ENCODE measurements at places on chromosomes 7 and 10. TPM values are rescaled to one million over a fixed set of nuclear protein-coding genes. Genes with fewer than 3 reads are reported as not detected.

CLCN1 gene
- 1.1 TPM for total RNA-seq

DNA sequence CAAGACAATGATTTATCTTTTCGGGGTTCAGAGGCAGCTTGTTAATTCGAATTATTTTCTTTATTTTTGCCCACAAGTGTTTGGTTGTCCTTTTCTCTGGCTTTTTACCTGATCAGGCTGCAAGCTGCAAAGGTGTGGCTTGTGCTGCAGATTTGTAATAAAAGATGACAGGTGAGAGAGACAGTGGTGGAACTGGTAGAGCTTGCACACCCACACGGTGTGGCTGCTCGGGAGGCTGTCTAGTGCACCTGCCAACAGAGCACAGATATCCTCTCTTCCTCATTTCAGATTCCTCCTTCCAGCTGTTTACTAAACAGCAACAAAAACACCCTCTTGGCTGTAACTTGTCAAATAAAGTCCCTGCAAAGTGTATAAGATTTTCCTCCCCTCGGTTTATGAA lies 9.2 kb downstream of the GJD4 start:
- no peak for DNase-seq
- H3K4me1 ChIP-seq: no peaks in the 10 kb centered on the region
- no peaks in the 10 kb centered on the region for H3K36me3 ChIP-seq
- no peak overlapping the region for H3K4me3 ChIP-seq

- no peaks in the 10 kb centered on the region for H3K27me3 ChIP-seq
- H3K36me3 ChIP-seq: no peaks in the 10 kb centered on the region
- peaks cover 48% of the 10 kb centered on the region for H3K4me1 ChIP-seq
- H3K27ac ChIP-seq: no peak overlapping the region
- H3K4me3 ChIP-seq: no peak overlapping the region
- no peak for DNase-seq
Observed at GRCh38 chr7:2521952-2522591, 2.5 kb downstream of the LFNG start.

DENND2A gene
- total RNA-seq: 4.1 TPM

DNA sequence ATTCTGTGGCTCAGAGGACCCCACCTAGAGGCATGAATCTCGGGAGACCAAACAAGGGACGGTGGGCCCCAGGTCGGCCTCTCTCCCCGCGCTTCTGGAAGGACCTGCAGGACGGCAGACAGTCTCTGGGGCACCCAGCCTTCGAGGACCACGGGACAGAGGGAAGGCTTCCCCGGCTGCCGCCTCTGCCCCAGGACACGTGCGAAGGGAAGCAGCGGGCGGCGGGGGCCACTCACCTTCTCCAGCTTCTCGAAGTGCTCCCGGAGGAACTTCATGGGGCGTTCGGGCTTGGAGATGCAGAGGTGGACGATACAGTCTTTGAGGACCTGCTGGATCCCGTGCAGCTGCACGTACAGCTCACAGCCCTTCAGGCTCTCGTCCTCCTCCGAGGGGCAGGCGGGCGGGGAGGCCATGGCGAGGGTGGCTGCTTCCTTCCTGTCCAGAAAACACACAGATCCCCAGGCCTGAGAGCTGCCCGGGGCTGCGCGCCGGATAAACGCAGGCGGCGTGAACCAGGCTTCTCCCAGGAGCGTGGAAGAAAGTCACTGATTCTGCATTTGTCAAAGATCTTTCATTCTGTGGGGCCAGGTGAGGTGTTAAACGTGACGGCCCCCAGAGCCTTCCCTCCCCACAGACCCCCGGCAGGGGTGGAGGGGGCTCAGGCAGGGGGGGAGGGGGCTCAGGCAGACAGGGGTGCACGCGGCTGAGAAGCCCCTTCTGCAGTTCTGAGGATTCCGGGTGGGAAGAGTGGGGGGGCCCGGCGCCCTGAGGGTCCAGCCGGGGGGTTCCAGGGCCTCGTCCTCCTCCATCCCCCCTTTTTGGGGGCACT lies 15.2 kb upstream of the DNAAF5 start:
- no peak overlapping the region for H3K27ac ChIP-seq
- peak overlapping the region; percentile 65 for H3K4me3 ChIP-seq
- no peaks in the 10 kb centered on the region for H3K36me3 ChIP-seq
- H3K27me3 ChIP-seq: no peaks in the 10 kb centered on the region
- H3K4me1 ChIP-seq: peaks cover 8% of the 10 kb centered on the region

DNAH11 gene
- total RNA-seq: 19.3 TPM

DNA sequence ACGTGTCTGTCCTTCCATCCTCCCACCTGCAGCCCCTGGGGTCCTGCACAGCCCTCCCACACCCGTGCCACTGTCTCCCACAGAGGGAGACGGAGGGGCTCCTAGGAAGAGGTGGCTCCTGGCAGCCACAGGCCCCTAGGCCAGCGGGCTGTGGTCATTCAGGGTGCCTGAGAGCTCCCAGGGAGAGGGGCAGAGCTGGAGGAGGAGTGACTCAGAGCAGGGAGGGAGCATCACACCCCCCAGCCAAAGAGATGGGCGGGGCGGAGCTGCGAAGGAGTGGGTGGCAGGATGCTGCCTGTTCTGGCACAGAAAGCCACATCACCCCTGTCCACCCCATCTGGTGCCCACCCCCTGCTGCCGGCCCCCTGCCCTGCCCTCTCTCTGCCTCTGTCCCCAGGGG lies 50.5 kb downstream of the STK32C start:
- H3K36me3 ChIP-seq: no peaks in the 10 kb centered on the region
- H3K27me3 ChIP-seq: no peaks in the 10 kb centered on the region
- H3K4me3 ChIP-seq: no peak overlapping the region
- no peak overlapping the region for H3K27ac ChIP-seq
- DNase-seq: no peak
- no peaks in the 10 kb centered on the region for H3K4me1 ChIP-seq

DNA sequence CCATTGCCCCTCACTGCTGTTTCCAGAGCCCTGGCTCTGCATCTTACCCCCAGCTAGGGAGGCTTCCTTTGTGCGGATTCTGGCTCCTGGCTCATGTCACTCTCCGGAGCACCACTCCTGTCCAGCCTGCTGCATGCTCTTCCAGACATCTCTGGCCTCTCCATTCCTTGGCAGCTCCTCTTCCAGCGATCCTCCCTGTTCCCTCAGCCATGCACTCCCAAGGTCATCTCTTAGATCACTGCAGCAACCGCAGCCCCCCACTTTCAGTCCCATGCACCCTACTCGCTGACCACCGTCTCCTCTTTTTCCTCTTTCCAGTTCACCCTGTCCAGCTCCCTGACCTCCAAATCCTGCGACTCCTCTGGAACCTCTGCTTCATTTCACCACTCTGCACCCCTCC lies 6.9 kb upstream of the SMARCD3 start:
- no peaks in the 10 kb centered on the region for H3K36me3 ChIP-seq
- no peak overlapping the region for H3K4me3 ChIP-seq

DNA sequence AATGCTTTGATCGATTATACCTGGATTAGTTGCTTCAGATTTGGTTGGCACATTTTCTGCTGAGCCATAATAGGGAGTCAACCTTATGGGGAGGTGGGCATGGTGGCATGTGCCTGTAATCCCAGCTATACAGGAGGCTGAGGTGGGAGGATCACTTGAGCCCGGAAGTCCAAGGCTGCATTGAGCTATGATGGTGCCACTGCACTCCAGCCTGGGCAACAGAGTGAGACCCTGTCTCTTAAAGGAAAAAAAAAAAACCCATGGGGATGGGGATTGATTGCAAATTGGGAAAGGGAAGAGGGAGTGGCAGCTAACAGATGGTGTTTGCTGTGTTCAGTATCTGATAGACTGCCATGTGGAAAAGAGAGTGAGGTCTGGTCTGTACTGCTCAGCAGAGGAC lies 11.1 kb downstream of the STK17A start:
- H3K4me1 ChIP-seq: no peaks in the 10 kb centered on the region
- H3K36me3 ChIP-seq: no peaks in the 10 kb centered on the region
- H3K27me3 ChIP-seq: no peaks in the 10 kb centered on the region
- H3K27ac ChIP-seq: no peak overlapping the region
- no peak for DNase-seq

DNA sequence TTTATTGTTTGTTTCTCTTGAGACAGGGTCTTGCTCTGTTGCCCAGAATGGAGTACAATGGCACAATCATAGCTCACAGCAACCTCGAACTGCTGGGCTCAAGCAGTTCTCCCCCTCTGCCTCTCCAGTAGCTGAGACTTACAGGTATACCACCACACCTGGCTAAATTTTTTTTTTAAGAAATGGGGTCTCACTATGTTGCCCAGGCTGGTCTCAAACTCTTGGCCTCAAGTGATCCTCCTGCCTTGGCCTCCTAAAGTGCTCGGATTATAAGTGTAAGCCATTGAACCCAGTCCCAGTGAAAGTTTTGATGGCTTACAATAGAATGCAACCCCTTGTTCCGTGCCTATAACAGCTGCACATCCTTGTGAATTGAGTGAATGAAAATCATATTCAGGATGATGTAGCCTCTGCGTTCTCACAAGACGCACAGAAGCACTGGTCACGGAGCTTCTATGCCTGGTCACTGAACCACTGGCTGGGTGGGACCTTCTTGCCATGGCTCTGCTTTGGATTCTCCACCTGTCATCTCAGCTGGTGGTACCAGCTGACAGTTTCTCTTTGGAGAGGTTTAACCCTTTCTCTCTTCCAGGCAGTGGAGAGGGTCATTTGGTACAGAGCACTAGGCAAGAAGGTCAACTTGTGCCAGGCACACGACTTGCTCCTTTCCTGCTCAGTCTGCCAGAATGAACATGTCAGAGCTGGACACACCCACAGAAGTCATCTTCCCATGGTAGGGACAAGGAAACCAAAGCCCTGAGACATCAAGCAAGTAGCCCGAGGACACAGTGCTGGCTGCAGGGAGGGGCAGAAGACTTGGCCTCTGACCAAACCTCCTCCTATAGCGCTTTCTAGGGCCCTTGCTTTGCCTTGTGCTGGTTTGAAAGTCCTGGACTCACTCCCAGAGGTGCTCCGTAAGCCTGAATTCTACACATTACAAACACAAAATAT lies 89.6 kb downstream of the ATXN7L1 start:
- no peaks in the 10 kb centered on the region for H3K4me1 ChIP-seq
- no peak overlapping the region for H3K4me3 ChIP-seq
- no peak overlapping the region for H3K27ac ChIP-seq
- no peaks in the 10 kb centered on the region for H3K27me3 ChIP-seq
- H3K36me3 ChIP-seq: no peaks in the 10 kb centered on the region

DNA sequence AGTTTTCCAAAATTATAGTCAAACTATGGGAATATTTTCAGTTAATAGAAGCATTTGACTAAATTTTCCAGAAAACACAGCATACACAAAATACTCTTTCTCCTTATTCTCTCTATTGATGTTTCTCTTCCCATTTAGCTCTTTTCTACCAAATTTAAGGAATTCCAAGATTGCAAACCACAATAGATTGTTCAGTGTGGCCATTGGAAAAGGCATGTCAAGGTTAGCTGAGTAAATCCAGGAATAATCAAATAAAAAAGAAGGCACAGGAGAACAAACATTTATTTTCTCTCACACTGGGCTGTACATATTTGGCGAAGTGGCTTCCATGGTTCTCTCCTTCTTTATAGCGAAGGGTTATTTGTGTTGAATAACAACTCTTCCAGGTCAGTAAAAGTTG lies 117.3 kb downstream of the THSD7A start:
- H3K27me3 ChIP-seq: no peaks in the 10 kb centered on the region
- H3K27ac ChIP-seq: no peak overlapping the region
- no peak for DNase-seq
- H3K4me3 ChIP-seq: no peak overlapping the region
- no peaks in the 10 kb centered on the region for H3K36me3 ChIP-seq

DNA sequence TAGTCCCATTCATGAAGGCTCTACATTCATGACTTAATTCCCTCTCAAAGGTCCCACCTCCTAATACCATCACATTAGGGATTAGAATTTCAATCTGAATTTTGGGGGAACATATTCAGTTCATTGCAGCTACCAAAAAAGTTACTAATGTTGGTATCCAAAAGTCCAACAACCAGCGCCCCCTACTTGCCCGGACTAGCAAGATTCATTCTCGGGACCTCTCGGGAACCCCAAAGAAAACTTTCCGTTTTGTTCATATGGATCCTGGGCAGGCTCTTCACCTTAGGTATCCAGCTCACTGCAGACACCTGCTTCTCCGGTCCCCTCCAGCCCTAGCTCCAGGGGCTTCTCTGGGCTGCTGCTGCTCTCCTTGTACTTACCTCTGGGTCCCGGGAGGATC lies 8.9 kb upstream of the GRK5 start:
- no peak overlapping the region for H3K4me3 ChIP-seq
- H3K27ac ChIP-seq: no peak overlapping the region
- no peaks in the 10 kb centered on the region for H3K36me3 ChIP-seq
- no peak for DNase-seq
- no peaks in the 10 kb centered on the region for H3K4me1 ChIP-seq
- H3K27me3 ChIP-seq: no peaks in the 10 kb centered on the region

Measured in testis (tissue), 5 donors.